ENCODE measurements at places on chromosomes 16 and 17.

DNA sequence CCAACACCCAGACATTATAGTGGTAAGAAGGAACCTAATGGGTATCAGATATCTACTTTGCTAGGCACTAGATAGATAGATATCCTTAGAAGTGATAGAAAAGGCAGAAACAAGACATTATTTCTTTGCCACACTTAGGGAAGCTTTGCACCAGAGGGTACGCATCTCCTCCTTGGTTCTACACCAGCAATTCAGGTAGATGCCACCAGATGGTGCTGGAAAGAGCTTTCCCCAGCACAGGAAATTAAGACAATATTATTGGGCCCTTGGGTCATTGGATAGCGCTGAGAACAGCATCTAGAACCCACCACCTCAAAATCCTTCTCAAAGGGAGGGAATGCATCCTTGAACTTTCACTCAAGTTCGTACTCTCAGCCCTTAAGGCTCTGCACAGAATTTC is 173.8 kb upstream of the CCL2 start:
- DNase-seq, result no peak

GRCh38 chr16:54589326-54589725 is 302.7 kb upstream of the IRX3 start:
- DNase-seq, result no peak

DNA sequence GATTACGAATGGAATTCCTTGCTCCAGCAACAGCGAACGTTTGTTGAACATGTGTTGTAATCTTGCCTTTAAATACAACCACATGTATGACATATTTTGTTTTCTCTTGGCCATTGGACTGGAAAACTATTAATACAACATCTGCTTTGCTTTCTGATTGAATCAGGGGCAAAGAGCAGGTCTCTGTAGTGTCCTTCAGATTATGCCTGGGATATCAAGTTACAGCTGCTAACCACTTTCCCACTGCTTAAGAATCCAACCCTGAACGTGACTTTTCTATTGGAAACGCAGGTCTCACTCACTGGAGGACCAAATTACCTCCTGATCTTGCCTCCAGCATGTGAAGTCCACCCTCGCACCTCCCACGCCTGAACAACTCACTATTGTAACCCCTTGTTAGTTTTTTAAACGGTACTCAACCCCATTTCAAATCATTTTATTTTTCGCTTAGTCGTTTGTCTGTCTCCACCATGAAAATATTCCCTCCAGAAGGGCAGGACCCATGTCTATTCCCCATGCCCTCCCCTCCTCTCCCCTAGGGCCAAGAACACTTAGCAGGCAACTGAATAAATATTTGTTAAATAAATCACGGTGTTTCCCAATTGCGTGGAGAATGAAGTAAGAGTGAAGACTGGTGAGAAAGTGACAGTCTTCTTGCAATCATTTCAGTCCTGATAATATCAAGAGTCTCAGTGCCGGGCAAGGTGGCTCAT is 57.4 kb upstream of the MRTFB start:
- DNase-seq, result no peak

DNA sequence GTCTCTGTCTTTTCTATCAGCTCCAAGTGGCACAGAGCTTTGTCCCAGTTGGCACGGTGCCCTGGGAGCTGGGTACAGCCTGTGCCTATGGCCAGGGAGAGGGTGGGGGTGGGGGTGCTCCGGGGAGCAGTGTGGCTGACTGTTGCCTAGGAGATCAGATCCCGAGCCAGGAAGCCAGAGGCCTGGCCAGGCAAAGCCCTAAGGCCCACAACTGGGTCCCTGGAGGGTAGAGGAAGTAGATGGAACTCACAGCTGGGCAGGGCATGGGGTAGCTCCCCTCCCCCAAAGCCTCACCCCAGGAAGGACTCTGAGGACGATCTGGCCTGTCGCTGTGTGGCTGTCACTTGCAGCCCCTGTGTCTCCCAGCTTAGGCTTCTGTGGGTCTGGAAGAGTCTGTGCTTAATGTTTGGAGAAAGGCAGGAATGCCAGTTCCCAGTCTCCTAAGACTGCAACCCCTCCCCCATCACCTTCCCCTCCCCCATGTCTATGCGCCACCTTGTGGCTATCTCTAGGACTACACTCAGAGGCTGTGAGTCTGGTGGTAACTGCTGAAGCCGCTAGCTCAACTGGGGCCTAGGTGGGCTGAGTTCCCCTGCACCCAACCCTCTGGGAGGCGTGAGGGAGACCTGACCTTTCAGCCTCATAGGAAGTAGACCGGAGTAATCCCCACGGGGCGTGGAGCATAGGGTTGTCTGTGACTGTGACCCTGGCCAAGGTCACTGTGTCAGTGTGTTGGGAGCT is 12.6 kb downstream of the THRA start:
- DNase-seq, result peak; percentile 68

- no peak for DNase-seq
These were observed 35.0 kb upstream of the MRC2 start for GRCh38 chr17:62592341-62593099.

- DNase-seq, result no peak
These were observed 72.0 kb downstream of the HS3ST2 start for GRCh38 chr16:22885951-22886350.

DNA sequence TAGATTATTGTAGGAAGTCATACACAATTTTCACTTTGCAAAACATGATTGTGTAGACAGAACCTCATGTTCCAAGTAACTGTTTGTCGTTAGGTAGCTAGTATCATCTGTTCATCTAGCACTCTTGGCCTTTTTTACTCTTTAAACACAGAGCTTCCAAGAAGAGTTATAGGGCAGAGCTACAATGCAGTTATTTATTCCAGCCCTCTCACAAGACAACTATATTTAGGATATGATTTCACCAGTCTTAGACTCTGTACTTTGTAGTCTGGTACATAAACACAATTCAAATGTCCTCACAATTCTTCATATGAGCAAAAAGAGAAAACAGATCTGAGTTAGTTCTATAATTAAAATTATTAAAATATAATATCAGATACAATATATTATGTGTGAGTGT is 37.9 kb downstream of the KCNJ2 start:
- DNase-seq, result no peak

- no peak for DNase-seq
These were observed 507 bp downstream of the CIITA start for GRCh38 chr16:10877472-10877946.

GRCh38 chr16:66129196-66129595 is 237.3 kb upstream of the CDH5 start:
- no peak for DNase-seq

DNA sequence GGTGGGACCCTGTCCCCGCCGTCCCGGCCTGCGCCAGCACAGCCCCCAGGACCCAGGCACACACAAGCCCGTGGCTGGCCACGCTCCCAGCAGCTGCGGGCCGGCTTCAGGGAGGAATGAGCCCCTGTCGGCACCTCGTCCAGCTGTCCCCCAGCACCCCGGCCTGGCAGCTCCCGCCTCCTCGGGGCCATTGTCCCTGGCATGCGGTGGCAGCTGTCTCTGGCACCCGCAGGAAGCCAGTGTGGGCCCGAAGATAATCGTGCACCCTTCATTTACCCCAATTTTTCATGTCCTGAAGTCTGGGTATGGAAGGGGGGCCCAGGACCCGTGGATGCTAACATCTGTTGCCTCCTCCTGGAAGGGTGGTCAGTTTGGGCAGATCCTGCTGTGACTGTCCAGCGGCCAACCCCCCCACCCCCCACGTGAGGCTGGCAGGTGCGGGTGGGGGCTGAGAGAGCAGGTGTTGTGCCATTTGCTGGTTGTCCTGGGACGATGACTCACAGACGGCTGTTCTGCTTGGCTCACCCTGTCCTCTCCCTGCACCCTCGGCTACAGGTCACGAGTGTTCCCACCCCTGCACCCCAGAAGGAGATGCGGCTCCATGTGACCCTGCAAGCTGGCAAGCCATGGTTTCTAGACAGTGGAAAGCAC is 4.0 kb upstream of the LMF1 start:
- no peak for DNase-seq

DNA sequence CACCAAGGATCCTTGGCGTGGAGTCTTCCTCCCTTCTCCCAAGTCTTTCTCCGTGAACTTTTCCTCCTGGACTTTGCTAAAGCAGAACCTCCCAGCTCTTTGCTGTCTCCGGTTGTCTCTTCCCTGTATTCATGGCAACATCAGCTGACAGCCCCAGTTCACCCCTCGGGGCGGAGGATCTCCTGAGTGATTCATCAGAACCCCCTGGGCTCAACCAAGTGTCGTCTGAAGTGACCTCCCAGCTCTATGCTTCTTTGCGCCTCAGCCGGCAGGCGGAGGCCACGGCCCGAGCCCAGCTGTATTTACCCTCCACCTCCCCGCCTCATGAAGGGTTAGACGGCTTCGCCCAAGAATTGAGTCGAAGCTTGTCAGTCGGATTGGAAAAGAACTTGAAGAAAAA is 943 bp downstream of the CNTROB start:
- DNase-seq, result peak; percentile 24

DNA sequence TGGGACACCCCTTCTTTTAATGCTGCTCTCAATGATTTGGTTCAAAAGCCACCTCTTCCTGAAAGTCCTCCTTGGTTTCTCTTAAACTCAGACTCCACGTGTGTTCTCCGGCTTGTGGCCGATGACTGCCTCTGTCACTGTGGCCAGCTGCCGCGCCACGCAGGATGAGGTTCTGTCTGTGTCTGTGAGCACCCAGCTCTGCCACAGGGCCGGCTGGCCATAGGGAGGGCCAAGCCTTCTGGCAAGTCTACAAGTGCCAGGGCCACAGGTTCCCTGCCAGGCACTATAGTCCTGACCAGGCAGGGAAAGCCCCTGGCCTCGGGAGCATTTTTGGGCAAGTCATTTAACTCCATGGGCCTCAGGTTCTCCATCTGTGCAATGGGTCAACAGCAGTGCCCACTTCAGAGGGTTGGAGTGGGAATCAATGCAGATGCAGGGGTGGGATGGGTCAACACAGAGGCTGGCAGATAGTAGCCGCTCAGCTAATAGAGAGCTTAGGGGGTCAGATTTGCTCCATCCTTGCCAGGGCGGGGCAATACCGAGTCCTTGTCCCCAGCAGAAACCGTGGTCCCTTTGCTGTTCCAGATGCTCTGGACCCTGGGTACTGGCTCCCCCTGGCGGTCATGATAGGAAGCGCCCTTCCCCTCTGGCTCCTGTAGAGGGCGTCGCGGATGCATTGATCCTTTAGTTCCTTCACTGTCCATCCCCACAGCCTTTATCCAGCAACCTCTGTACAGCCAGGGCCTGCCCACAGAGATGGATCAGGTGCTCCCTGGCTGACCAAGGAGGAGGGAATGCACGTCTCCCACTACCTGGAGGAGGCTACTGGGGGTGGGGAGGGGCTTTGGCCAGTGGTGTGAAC is 19.3 kb upstream of the ADGRG3 start:
- peak; percentile 81 for DNase-seq

DNA sequence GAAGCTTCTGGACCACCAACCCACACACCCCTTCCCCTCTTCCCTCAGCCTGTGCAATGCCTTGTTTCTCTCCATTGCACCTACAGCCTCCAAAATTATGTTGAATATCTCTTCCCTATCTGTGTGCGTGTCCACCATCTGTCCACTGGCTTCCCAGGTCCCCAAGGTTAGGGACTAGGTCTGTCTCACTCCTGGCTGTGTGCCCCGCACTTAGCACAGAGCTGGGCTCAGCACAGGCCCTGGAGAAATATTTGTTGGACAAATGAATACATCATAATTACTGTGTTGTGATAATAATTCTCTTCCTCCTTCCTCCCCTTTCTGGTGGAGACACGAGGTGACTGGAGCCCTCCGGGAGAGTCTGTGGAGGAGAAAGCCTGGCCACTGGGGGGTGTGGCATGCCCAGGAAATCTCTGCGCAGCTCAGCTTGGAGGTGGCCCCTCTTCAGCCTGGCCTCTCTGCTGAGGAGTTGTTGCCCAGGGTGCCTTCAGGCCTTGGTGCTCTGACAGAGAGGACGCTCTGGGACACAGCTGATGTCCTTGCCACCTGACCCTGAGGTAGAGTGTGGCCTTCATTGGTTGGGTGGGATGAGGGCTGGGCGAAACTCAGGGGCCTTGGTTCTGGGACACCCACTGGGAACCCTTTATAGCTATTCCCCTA is 3.3 kb upstream of the BRD7 start:
- no peak for DNase-seq

- peak; percentile 10 for DNase-seq
These were observed 488 bp downstream of the TFAP4 start for GRCh38 chr16:4272114-4272956.

- DNase-seq, result no peak
These were observed 11.1 kb upstream of the PHAF1 start for GRCh38 chr16:67098599-67098998.

DNA sequence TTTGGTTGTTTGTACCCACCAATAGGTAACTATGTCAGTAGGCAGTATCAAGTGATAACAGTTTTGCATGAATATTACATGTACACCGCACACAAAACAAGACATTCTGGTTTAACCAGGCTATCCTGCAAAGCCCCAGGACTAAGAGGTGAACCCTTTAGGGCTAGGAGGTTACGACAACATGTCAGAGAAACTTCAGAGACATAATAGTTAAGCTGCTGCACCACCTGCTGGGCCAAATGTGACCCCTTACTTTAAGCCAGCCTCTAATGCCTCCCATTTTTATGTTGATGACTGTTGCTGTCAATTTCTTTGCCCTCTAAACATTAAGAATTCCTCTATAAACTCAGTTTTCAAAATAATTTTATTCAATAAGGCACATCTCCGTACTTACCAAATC is 15.4 kb downstream of the SRP68 start:
- DNase-seq, result no peak

DNA sequence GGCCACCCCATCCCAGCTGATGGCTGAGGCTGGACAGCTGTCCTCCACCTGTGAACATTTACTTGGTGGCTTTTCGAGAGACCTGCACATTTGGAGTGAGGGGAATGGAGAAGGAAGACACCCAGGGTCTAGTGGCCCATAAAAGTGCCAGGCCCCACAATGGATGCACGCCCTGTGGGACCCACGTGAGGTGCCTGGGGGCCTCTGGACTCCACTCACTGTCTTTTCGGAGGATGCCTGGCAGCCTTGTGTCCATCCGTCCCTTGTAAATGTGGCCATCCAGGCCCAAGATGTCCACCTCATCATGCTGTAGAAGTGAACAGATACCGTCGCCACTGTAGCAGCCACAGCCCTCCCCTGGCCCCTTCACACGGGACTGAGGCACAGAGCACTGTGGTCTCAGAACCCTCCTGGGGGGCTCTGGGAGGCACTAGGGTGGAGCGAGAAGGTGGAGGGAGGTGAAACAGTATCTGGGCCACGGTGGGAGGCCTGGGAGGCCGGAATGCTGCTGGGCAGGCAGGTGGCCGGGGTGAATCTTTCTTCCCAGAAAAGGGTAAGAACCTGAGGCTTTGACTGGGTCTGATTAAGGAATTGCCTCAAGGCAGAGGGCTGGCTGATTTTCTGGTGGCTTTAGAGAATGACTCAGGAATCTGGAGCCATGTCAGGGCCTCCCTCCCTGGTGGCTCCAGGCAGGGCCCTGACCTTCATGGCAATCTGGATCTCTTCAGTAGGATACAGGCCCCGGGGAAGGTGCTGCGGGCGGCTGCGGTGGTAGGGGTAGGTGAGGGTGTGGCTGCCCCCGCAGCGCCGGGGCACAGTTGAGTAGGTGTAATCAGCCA is 11.5 kb downstream of the UBALD2 start:
- no peak for DNase-seq

GRCh38 chr16:50573947-50574744 is 25.9 kb downstream of the NKD1 start:
- no peak for DNase-seq

DNA sequence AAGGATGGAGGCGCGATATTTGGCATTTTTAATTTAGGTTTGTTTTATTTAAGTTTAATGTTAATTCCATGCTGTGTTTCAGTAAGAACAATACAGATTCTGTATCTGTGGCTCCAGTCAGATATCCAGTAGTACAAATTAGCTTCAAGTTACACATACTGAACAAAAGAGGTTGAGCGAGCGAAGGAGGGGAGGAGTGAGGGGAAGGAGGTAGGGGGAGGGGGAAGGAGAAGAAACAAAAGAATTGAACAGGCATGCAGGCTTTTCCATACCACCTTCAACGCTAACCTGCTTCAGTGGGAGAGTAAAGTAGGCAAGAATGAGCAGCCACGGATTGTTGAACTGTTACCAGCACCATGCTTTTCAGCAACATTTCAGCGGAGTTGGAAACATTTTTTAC is 55.5 kb downstream of the YWHAE start:
- DNase-seq, result no peak
